ENCODE measurements at places on chromosomes 1 and 21. TPM values are rescaled to one million over a fixed set of nuclear protein-coding genes. Genes with fewer than 3 reads are reported as not detected.

DNA sequence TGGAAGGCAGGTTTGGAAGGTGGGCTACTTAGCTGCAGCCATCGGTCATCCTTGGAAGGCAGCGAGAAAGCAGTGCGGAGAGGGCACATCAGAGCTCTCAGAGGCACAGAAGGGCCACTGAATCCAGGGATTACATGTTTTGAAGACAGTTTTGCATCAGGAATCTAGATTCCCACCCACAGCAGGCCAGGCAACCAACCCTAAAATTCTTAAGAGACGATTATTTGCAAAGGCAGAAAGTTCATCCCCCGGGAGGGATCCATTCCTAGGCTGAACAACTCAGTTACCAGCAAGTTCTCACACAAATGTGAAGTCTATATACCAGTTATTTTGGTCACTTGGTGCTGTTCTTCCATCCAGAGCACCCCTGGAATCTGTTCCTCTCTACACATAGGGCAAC lies 457.3 kb upstream of the VAMP3 start:
- H3K4me3 ChIP-seq, result no peak overlapping the region
- H3K27ac ChIP-seq, result no peak overlapping the region
- H3K27me3 ChIP-seq, result peaks cover 8% of the 10 kb centered on the region
- no peaks in the 10 kb centered on the region for H3K36me3 ChIP-seq
- no peak for DNase-seq

RGS16 gene
- not detected for total RNA-seq

- no peak overlapping the region for H3K4me3 ChIP-seq
- no peak overlapping the region for H3K27ac ChIP-seq
- no peaks in the 10 kb centered on the region for H3K4me1 ChIP-seq
- H3K27me3 ChIP-seq, result no peaks in the 10 kb centered on the region
Measured at GRCh38 chr1:1788646-1789431, 10.6 kb upstream of the NADK start.

GRCh38 chr1:29541631-29542030 lies 305.3 kb downstream of the PTPRU start:
- H3K36me3 ChIP-seq, result no peaks in the 10 kb centered on the region
- H3K4me1 ChIP-seq, result no peaks in the 10 kb centered on the region
- no peak overlapping the region for H3K27ac ChIP-seq
- no peak for DNase-seq

CFAP141 gene
- not detected for total RNA-seq

COA7 gene
- 30.4 TPM for total RNA-seq

- no peak for DNase-seq
- no peaks in the 10 kb centered on the region for H3K36me3 ChIP-seq
- no peaks in the 10 kb centered on the region for H3K27me3 ChIP-seq
- H3K27ac ChIP-seq, result peak within 1 kb of the TSS; percentile 39
- peaks cover 83% of the 10 kb centered on the region for H3K4me1 ChIP-seq
Measured at GRCh38 chr1:160069460-160070231, at the start of gene KCNJ10. TSS of gene KCNJ10 (minus strand) at chr1:160070160. CDS start at chr1:160042532, 27,628 bp downstream.

DNA sequence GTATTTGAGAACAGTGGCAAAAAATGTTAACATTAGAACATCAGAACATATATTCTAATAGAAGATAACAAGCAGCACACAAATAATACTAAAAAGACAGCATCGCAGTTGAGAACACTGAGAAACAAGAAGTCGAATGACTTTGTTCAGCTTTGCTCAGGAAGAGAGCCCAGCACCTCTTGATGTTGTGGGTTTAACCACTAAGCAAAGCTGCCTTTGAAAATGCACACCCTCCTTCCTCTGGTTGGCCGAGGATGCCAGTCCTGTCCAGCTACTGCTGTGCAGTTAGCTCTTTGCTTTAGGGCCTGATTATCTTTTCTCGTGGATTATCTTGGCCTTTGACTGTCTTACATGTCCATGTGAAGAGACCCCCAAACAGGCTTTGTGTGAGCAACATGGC lies 60.5 kb downstream of the SPATA46 start:
- no peaks in the 10 kb centered on the region for H3K36me3 ChIP-seq
- no peaks in the 10 kb centered on the region for H3K4me1 ChIP-seq
- H3K27me3 ChIP-seq, result no peaks in the 10 kb centered on the region
- no peak overlapping the region for H3K27ac ChIP-seq

DNA sequence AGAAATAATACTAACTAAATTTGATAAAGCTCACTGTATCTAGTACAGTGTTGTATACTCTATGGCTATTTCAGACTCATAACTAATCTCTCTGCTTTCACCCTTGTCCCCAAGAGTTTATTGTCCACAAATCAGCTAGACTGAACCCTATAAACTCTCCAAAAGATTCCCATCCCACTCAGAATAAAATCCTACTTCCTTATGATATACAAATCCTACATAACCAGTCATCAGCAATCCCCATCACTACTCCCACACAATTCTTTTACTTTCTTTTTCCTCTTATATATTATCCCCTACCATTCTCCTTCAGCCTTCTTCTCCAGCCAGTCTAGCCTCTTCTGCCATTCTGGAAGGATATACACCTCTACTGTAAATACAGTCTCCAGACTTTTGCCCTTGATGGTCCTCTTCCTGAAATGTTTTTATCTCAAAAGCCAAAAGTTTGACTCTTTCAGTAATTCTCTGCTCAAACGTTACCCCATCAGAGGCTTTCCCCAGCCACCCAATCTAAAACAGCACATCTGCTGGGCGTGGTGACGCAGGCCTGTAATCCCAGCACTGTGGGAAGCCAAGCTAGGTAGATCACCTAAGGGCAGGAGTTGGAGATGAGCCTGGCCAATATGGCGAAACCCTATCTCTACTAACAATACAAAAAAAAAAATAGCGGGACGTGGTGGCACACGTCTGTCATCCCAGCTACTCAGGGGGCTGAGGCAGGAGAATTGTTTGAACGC lies 41.6 kb downstream of the ABL2 start:
- H3K27ac ChIP-seq, result no peak overlapping the region
- DNase-seq, result no peak
- peaks cover 8% of the 10 kb centered on the region for H3K4me1 ChIP-seq
- no peaks in the 10 kb centered on the region for H3K27me3 ChIP-seq

TRABD2B gene
- not detected for total RNA-seq

- peak; percentile 64 for DNase-seq
- H3K27ac ChIP-seq, result no peak overlapping the region
- H3K27me3 ChIP-seq, result no peaks in the 10 kb centered on the region
- H3K4me1 ChIP-seq, result no peaks in the 10 kb centered on the region
- no peak overlapping the region for H3K4me3 ChIP-seq
Measured at GRCh38 chr1:188782220-188782841, 1695.3 kb downstream of the BRINP3 start.

GRCh38 chr1:36920371-36920770 lies 113.9 kb downstream of the GRIK3 start:
- H3K4me1 ChIP-seq, result no peaks in the 10 kb centered on the region
- no peak for DNase-seq
- no peak overlapping the region for H3K4me3 ChIP-seq
- H3K27me3 ChIP-seq, result no peaks in the 10 kb centered on the region
- no peak overlapping the region for H3K27ac ChIP-seq

DNA sequence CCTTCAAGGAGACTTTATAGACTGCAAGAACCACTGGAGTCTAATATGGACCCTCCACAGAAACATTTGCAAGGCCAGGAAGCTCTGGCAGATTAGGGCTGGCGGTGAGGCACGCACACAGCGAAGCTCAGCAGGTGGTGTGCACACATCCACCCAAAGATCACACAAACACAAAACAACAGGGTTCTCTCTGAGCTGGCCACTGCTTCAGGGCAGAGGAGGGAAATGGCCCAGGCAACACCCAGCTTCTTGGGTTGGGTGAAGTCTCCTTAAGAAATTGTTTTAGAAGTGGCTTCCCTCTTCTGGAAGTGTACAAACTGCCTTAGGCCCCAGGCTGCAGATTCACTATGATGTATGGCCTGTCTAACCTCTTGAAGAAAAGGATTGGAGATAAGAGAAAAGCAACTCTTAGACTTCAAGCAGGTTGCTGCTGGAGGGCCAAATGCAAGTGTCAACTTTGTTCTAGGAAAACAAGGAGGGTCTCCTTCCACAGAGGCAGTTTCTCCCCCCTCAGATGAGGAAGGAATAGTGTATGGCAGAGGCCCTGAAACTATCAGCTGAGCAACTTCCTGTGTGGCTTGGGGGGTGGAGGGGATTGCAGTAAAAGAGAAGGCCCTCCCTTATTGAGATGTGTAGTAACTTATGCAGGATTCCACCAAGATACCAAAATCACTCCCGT lies 2.0 kb downstream of the RCSD1 start:
- H3K4me3 ChIP-seq, result no peak overlapping the region
- DNase-seq, result no peak
- H3K4me1 ChIP-seq, result peaks cover 15% of the 10 kb centered on the region

TFF3 gene
- 7.9 TPM for total RNA-seq

MSH4 gene
- total RNA-seq, result 0.09 TPM

- H3K27me3 ChIP-seq, result no peaks in the 10 kb centered on the region
- DNase-seq, result peak; percentile 17
- H3K27ac ChIP-seq, result no peak overlapping the region
Measured at GRCh38 chr1:177913762-177914540, 55.9 kb downstream of the SEC16B start.

RXRG gene
- total RNA-seq, result not detected

SPRR5 gene
- total RNA-seq, result not detected

DNA sequence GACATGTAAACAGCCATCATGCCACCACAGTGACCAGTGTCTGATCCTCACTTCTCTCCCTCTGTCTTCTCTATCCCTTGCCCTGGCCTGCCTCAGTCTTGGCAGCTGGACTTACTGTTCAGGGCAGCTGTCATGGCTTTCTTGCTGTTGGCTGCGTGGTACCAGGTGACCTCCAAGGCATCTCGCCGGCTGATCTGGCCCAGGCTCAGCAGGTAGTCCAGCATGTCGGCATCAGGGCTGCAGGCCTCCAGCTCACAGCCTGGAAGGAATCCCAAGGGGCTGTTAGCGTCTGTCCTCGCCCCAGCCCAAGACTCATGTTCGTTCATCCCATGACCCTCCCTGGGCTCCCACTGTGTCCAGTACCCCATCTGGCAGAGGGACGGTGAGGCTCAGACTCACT lies 3.6 kb downstream of the FAM151A start:
- no peak for DNase-seq
- H3K4me1 ChIP-seq, result peaks cover 24% of the 10 kb centered on the region
- no peaks in the 10 kb centered on the region for H3K36me3 ChIP-seq
- H3K27me3 ChIP-seq, result no peaks in the 10 kb centered on the region

GRCh38 chr1:119647734-119648619 lies at the start of gene ZNF697:
TSS of gene ZNF697 (minus strand) at chr1:119648266. CDS start at chr1:119626100, 22,166 bp downstream.
- peak within 1 kb of the TSS; percentile 98 for H3K4me3 ChIP-seq
- H3K27ac ChIP-seq, result peak within 1 kb of the TSS; percentile 76
- no peaks in the 10 kb centered on the region for H3K27me3 ChIP-seq
- peaks cover 43% of the 10 kb centered on the region for H3K4me1 ChIP-seq
- no peaks in the 10 kb centered on the region for H3K36me3 ChIP-seq

DNA sequence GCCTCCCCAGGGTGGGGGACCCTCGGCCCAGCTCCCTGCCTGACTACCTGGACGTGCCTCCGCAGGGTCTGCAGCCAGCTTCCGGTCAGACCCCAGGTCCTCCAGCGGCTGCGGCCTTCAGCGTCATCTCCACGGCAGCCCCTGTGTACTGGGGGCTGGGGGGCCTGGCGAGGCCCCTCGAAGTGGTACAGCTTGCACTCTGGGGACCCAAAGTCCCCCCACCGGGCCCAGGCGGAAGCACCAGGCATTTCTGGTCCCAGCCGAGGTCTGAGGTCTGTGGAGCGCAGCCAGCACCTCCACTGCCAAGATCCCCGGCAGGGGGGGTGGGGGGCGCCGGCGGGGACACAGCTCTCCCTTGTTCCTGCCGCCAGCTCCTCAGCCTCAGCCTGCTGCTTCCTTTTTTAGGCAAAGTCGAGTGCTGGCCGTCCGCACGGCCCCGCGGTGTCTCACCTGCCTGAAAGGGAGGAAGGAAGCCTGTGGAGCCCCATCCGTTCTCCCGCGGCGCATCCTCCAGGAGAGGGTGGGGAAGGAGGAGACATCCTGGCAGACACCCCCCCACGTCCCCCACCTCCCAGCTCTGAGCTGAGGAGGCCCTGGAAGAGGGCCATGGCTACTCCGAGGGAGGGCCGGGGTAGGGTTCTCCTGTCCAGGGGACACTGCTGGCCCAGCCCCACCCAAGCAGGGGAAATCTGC lies 1.2 kb upstream of the VWA1 start:
- H3K4me1 ChIP-seq, result peaks cover 62% of the 10 kb centered on the region
- no peaks in the 10 kb centered on the region for H3K36me3 ChIP-seq
- H3K27ac ChIP-seq, result peak overlapping the region; percentile 94

- peaks cover 6% of the 10 kb centered on the region for H3K27me3 ChIP-seq
- no peak for DNase-seq
- H3K4me3 ChIP-seq, result no peak overlapping the region
- H3K36me3 ChIP-seq, result no peaks in the 10 kb centered on the region
- H3K4me1 ChIP-seq, result peaks cover 11% of the 10 kb centered on the region
- H3K27ac ChIP-seq, result no peak overlapping the region
Measured at GRCh38 chr1:44086692-44087474, 31.7 kb upstream of the KLF17 start.

HES5 gene
- total RNA-seq, result not detected

DNA sequence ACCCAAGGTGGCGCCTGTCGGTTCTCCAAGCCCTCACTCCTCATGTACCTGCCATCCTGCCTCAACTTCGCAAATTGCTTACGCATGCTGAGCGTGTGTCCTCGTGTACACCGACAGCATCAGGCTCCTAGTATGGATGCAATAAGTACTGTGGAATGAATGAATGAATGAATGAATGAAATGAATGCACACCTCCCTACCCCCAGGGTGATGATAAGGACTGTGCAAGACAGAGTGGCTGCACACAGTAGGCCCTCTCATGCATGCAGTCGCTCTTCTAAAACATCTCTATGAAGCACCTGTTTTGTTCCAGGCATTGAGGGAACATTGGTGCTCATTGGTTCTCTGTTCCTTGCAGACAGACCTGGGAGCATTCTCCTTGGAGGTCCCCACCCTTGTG lies 49.8 kb upstream of the H6PD start:
- no peak overlapping the region for H3K27ac ChIP-seq
- no peak for DNase-seq
- H3K27me3 ChIP-seq, result no peaks in the 10 kb centered on the region
- peaks cover 76% of the 10 kb centered on the region for H3K4me1 ChIP-seq
- no peaks in the 10 kb centered on the region for H3K36me3 ChIP-seq
- H3K4me3 ChIP-seq, result no peak overlapping the region

NCAM2 gene
- not detected for total RNA-seq

CHIT1 gene
- total RNA-seq, result not detected

RNF2 gene
- 32.9 TPM for total RNA-seq

GRCh38 chr1:51661081-51661518 lies 44.2 kb downstream of the OSBPL9 start:
- no peak for DNase-seq
- H3K4me3 ChIP-seq, result no peak overlapping the region
- H3K4me1 ChIP-seq, result peaks cover 10% of the 10 kb centered on the region

GRCh38 chr1:117656202-117656641 lies 50.4 kb downstream of the TENT5C start:
- no peak for DNase-seq
- H3K36me3 ChIP-seq, result no peaks in the 10 kb centered on the region
- no peak overlapping the region for H3K4me3 ChIP-seq
- H3K27me3 ChIP-seq, result peaks cover 10% of the 10 kb centered on the region
- no peak overlapping the region for H3K27ac ChIP-seq

RSPH1 gene
- not detected for total RNA-seq

GRCh38 chr1:226233806-226234205 lies 10.3 kb downstream of the MIXL1 start:
- no peaks in the 10 kb centered on the region for H3K27me3 ChIP-seq
- no peak for DNase-seq
- no peak overlapping the region for H3K4me3 ChIP-seq

All from HepG2 (cell line).